ENCODE measurements at places on chromosomes 12 and 14.

- no peak overlapping the region for H3K4me3 ChIP-seq
- no peak overlapping the region for H3K27ac ChIP-seq
- H3K36me3 ChIP-seq: no peaks in the 10 kb centered on the region
- DNase-seq: no peak
- no peaks in the 10 kb centered on the region for H3K4me1 ChIP-seq
- no peaks in the 10 kb centered on the region for H3K27me3 ChIP-seq
Observed at GRCh38 chr12:129607301-129607700, 296.5 kb downstream of the TMEM132D start.

DNA sequence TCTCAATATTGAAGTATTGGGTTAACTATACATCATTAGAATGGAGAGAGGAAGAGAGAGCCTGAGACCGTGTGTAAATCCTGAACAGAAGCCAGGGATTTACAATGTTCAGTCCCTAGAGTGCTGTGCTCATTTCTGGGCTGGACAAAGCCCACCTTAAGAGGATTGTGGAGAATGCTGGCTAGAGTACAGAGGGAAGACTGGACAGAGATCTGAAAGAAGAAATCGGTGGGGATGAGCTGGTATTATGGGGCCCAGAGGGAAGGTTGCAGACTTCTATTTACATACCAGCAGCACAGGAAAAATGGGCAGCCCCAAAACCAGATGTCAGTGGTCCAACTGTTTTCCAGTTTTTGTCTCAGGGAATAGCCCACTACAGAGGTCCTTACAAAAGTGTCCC, 42.3 kb downstream of the RTN1 start:
- H3K27me3 ChIP-seq: peaks cover 13% of the 10 kb centered on the region
- no peak for DNase-seq
- no peak overlapping the region for H3K27ac ChIP-seq
- H3K36me3 ChIP-seq: no peaks in the 10 kb centered on the region
- H3K4me1 ChIP-seq: no peaks in the 10 kb centered on the region
- H3K4me3 ChIP-seq: no peak overlapping the region

GRCh38 chr12:53809005-53809404, 57.2 kb upstream of the CISTR start:
- peaks cover 20% of the 10 kb centered on the region for H3K27me3 ChIP-seq
- H3K27ac ChIP-seq: no peak overlapping the region
- no peaks in the 10 kb centered on the region for H3K4me1 ChIP-seq
- no peak for DNase-seq
- H3K4me3 ChIP-seq: no peak overlapping the region

DNA sequence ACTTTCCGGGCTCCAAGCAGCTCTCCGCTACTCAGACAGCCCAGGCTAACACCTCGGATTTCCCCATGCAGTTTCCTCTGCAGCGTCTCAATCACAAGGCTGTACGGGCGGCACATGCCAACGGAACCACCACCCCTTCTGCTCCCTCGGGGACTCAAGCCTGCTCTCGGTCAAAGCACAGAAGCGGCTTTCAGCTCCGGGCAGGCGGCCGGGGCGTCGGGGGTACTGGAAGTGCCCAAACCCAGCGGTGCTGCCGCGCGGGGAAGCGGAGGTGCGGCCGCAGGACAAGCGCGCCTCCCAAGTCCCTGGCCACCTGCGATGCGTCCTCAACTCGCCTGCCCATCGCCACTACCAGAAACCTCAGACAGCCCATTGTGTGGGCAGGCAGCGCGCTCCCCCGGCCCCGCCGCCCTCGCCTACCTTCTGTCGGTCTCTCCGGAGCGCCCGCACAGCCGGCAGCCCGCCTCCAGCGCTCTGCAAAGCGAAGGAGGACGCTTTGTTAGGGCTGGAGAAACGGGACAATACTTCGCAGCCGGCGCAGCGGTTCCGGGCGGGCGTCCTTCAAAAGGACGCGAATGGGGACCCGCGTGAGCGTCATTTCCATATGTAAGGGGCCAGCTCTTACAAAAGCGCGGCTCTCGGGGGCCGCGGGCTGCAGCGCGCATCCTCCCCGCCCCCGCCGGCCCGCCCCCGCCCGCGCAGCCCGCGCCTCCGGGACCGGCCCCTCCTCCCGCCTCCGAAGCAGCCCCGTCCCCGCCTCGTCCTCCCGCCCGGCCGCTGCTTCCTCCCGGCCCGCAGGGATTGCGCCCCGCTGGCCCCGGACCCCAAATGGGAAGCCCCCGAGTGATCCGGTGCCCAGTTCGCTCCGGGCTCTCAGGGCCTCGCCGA, 674 bp downstream of the NIN start:
- DNase-seq: peak; percentile 66
- peak overlapping the region; percentile 78 for H3K27ac ChIP-seq
- peaks cover 11% of the 10 kb centered on the region for H3K36me3 ChIP-seq
- peak overlapping the region; percentile 89 for H3K4me3 ChIP-seq

DNA sequence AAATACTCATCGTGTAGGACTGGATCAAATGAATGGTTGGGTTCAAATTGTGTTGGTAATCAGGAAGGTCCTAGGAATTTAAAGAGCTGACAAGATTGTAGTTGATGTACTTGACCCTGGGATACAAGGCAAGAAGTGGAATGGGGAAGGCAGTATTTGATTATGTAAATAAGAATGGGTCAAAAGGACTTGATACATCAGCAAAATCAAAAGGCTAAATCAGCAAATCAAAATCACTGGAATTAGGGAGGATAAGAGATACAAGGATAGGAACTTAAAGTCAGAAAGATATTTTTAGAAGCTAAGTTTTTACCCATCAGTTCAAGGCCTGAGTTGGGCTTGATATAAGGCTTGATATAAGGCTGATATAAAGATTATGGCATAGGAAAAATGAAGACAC, 65.8 kb downstream of the VEZT start:
- no peaks in the 10 kb centered on the region for H3K27me3 ChIP-seq
- H3K4me1 ChIP-seq: no peaks in the 10 kb centered on the region
- no peak overlapping the region for H3K27ac ChIP-seq
- DNase-seq: no peak

DNA sequence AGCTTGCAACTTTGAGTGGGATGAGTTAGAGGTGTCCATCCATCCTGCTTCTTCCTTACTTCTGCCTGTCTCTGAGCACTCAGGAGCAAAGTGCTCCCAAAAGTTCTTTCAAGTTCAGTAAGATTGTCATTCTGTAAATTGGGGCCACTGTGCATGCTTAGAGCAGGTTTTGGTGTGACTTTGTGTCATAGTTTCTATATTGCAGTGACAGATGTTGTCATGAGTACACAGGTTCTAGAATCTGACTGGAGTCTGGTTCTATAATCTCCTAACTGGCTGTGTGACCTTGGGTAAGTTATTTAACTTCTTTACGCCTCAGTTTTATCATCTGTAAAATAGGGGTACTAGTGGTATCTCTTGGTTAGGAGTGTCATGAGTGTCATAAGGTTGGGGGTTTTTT, 202.7 kb upstream of the BCL2L14 start:
- H3K27ac ChIP-seq: no peak overlapping the region
- no peaks in the 10 kb centered on the region for H3K27me3 ChIP-seq
- H3K4me3 ChIP-seq: no peak overlapping the region
- H3K36me3 ChIP-seq: peaks cover 77% of the 10 kb centered on the region

DNA sequence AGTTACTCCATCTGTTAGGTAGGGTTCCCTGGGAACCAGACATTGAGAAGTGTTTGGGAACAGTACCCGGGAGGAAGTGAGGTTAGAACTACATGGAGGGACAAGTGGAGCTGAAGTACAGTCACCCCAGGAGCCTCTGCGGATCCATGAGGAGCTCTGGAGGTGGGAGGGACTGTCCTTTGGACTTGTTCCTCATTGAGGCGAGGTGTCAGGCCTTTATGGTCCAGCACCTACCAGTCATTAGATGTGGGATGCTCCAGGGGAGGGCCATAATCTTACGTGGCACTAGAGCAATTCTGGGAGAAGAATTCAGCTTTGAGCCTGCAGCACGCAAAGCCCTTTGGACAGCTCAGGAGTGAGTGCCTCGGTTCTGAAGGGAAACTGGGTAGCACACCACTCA, 142.8 kb downstream of the DACT1 start:
- DNase-seq: no peak
- H3K36me3 ChIP-seq: no peaks in the 10 kb centered on the region
- H3K4me3 ChIP-seq: no peak overlapping the region

DNA sequence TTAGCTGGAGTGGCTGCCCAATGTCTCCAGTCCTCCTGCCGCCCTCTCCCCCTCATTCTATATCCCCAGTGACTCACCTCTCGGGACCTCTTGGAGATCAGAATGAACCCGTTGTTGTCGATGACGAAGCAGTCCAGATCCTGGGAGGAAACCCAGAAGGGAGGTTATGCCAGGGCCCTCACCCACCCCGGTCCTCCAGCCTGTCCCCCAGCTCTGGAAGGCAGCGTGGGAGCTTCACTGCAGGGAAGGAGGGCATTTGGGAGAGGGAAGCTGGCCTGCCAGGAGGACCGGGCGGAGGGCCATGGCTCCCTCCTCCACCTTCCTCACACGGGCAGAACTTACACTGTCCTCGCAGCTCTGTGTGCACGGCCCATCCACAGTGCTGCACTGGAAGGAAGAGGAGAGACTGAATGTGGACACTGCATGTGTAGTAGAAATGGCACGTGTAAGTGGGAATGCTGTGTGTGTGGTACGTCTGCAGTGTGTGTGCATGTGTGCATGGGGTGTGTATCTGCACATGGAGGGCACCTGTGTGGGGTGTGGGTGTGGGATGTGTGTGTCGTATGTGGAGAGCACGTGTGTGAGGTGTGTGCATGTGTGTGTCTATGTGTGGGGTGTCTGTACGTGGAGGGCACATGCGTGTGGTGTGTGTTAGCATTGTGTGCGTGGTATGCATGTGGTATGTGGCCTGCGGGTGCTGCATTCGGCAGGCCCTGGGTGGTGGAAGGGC, 10.0 kb upstream of the LRTM2 start:
- no peak for DNase-seq
- no peaks in the 10 kb centered on the region for H3K36me3 ChIP-seq
- peak overlapping the region; percentile 57 for H3K27ac ChIP-seq
- peak overlapping the region; percentile 27 for H3K4me3 ChIP-seq
- H3K4me1 ChIP-seq: peaks cover 13% of the 10 kb centered on the region

DNA sequence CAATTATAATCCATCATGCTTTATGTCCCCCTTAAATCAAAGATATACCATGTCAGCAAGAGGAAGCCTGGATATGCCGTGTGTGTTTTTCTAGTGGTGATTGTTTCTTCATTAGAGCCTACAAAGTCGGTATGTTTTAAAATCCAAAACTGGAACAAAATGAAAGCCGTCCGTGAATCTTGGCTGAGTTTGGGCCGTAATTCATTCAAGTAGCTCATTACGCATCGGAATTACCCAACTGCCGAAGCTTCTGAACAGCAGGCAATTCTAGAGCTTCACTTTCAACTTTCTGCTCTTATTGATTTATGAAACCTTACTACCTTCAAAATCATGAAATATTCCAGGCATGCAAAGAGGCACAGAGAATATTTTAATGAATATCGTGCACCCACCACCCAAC, 224.7 kb downstream of the AACS start:
- H3K36me3 ChIP-seq: no peaks in the 10 kb centered on the region
- no peaks in the 10 kb centered on the region for H3K4me1 ChIP-seq
- H3K27ac ChIP-seq: no peak overlapping the region
- no peak for DNase-seq

GRCh38 chr12:131389054-131390013, 321.6 kb upstream of the SFSWAP start:
- no peak overlapping the region for H3K27ac ChIP-seq
- no peak overlapping the region for H3K4me3 ChIP-seq
- H3K27me3 ChIP-seq: peaks cover 3% of the 10 kb centered on the region

DNA sequence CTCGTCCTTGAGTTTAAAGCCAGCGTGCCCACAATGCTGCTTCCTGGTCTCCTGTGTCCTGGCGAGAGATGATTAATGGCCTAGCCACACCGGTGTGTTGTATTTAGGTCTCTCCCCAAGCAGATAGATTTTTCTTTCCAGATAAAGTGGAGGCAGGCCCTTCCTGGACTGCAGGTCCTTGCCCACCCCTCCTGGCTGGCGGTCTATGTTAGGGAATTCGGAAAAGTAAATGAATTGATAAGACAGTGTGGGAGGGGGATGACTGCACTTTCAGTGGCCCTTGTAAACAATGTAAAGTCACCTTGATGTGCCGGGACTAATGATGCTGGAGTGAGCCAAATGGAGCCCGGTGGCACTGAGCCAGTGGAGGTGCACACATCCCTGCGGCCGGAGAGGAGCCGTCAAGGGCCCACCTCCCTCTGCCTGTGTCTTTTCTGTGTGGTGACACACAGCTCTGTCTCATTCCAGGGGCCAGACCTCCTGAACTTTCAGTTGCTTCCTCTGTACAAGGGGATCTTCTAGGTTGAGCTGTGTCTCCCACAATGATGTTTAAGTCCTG, 70.6 kb upstream of the ESRRB start:
- no peaks in the 10 kb centered on the region for H3K36me3 ChIP-seq
- no peak for DNase-seq
- no peaks in the 10 kb centered on the region for H3K4me1 ChIP-seq

- peak; percentile 86 for DNase-seq
- no peak overlapping the region for H3K27ac ChIP-seq
- no peaks in the 10 kb centered on the region for H3K36me3 ChIP-seq
- H3K27me3 ChIP-seq: no peaks in the 10 kb centered on the region
Observed at GRCh38 chr14:104094709-104095425, 9.4 kb downstream of the ASPG start.

DNA sequence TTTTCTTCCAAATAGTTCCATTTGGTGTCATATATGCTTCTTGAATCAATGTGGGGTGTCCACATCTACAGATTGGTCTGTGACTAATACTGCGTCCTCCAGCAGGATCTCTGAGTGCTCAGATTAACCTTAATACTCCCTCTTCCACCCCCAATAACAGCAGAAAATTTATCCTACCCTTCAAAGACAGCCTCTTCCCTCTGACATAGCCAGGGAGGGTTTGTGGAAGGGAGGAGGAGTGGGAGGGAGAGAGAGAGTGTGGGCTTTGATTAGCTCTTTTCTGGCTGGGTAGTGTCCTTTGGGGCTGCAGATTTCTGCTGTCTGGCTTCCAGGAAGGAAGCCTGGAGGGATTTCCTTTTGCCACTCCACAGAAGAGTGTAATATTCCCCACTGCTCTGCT, 220.7 kb downstream of the TTC6 start:
- H3K36me3 ChIP-seq: no peaks in the 10 kb centered on the region
- no peaks in the 10 kb centered on the region for H3K27me3 ChIP-seq
- DNase-seq: no peak
- no peak overlapping the region for H3K4me3 ChIP-seq
- no peaks in the 10 kb centered on the region for H3K4me1 ChIP-seq

GRCh38 chr12:111298582-111299436, 70.1 kb downstream of the PHETA1 start:
- no peak overlapping the region for H3K4me3 ChIP-seq

DNA sequence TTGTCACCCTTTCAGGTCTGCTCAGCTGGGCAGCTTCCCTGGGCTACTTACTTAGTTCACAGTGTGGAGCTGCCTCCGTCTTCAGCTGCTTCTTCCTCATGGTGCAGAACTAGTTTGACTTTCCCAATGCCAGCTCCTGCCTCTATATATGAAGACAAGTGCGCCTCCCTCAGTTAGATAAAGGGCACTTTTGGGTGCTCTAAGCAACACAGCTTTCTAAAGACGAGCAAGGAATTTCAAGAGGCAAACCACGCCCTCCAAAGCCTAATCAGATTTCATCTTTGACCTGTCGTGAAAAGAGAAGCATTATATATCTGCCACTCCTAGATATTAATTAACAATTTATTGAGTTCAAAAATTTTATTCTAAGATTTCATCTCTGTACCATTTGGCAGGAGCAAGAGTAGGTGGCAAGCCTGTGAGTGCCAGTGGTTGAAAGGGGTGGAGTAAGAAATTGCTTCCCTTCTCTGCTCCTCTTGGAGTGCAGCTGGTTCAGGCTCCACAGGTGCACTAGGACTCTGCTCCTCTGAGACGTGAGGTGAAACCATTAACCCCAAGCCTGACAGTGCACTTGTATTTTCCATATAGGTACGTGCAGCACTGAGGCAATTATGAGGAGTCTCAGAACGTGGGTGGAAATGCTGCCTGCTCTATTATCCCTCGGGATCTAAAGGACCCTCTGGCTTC, 2.1 kb upstream of the SLC11A2 start:
- no peaks in the 10 kb centered on the region for H3K27me3 ChIP-seq
- DNase-seq: no peak
- no peak overlapping the region for H3K27ac ChIP-seq
- H3K4me1 ChIP-seq: peaks cover 39% of the 10 kb centered on the region
- peak overlapping the region; percentile 86 for H3K4me3 ChIP-seq
